ENCODE measurements at places on chromosomes 3 and 15.

- DNase-seq = no peak
Measured at GRCh38 chr3:121835465-121835801, 424 bp downstream of the EAF2 start.

DNA sequence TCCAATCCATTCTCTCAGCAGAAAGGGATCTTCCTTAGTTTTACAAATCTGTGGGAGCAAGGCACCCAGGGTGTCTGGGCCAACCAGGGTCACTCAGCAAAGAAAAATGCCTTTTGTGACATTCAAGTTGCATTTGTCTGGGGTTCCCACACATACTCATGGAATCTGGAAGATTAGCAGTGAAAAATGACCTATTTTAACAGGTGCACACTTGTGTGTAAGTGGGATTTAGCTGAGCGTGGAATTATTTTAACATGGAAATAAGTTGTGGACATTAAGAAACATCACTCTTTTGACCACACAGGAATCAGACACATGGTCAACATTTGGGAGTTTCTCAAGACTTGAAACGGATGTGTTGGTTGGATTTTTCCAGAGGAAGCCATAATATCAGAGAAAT, 234.9 kb downstream of the OPA1 start:
- no peak for DNase-seq

GRCh38 chr15:69697916-69698315, 245.3 kb downstream of the RPLP1 start:
- DNase-seq = no peak

- no peak for DNase-seq
Measured at GRCh38 chr15:77800305-77800704, 167.6 kb upstream of the LINGO1 start.

DNA sequence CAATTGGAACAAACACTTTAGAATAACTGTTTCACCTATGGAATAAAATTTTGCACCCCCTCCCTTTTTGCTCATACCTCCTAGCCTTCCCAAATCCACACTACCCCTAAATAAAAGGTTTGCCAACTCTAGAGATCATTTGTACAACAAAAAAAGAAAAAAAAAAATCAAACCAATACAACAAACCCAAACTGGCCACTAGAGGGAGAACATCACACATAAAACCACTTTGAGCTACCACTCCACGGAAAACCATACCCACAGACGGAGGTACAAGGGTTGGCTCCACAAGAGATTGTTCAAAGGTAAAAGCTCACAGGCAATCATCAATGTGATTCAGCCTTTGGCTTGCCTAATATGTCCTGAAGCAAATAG, 47.6 kb downstream of the SETMAR start:
- no peak for DNase-seq

Measured in activated CD8-positive, alpha-beta memory T cell treated with anti-CD3 and anti-CD28 coated beads for 1 hour (primary cell).